ENCODE measurements at places on chromosomes 5 and 9.

- DNase-seq: no peak
Observed at GRCh38 chr5:180021900-180022299, 49.7 kb downstream of the RNF130 start.

DNA sequence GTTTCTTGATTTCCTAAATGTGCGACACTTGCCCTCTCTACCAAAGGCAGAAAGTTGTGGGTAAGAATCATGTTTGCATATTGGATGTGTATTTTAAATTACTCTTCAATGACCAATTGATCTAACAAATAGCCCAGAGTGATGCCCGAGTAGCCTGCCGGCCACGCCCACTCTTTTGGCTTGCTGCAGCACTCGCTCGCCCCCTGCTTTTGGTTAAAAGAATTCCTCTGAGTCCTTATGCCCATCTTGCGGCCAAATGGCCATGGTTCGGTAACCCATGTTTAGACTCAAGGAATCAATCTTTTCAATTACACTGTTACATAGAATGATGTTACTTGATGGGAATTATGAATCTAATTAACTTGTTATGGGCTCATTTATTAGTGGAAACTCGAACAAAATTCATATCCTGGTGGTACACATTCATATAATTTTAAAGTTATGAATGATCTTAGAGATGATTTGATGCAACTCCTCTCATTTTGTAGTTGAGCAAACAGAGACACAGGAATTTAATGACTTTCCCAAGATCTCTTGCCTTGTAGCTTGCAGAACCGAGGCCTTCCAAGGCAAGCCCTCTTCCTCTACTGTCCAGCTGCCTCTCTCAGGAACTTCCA, 36.5 kb downstream of the PPIC start:
- no peak for DNase-seq

DNA sequence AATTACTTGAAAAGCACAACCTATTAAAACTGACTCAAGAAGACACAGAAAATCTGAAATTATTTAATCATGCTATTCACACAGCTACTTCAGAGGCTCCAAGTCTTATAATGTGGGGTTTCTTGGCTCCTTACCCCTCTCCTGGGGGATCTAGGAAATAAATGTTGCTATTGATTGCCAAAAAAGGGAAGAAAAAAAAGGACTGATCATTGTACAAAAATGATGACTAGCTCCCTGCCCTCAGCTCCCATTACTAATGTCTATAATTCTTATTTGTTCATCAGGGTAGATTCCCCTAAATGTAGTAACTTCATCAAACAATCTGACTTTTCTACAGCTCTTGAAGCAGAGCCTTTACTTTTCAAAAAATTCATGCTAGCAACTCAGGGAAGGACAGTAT, 3.3 kb upstream of the SMC5 start:
- no peak for DNase-seq

GRCh38 chr9:123689701-123690428, 240.1 kb downstream of the DENND1A start:
- DNase-seq: no peak

GRCh38 chr9:122519376-122519775, 435 bp downstream of the OR1J4 start:
- no peak for DNase-seq

DNA sequence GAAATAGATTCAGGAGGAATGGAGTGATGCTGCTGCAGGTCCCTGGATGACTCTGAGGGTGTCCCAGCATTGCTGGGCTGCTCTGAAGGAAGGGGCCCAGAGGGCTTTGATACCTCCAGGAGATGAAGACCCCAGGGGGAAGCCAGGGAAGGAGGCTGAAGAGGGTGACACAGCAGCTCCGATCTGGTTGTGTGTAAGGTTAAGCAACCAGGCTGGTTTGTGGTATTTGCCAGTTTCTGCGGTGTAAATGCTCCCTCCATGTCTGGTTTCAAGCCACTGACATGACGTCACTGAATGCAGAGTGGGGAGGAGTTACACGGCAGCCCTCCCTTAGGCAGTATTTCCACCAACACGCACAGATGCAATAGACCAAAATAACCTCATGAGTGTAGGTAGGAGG, 40.0 kb upstream of the ORM1 start:
- no peak for DNase-seq

DNA sequence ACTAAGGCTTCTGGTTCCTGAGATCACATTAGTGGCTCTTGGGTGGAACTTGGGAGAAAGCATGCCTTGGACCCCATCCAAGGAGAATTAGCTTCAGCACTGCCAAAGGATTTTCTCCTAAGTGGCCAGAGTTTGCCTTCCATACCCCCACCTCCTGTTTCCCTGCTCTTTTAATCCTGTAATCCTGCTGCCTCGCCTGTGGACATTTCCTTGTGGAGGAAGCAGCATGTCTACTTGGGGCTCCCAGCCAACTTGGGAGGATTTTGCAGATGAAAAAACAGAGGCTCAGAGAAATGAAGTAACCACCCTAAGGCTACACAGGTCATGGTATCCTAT, 1.6 kb downstream of the ARSI start:
- DNase-seq: no peak

- no peak for DNase-seq
Observed at GRCh38 chr5:13218518-13218917, 726.0 kb downstream of the DNAH5 start.

DNA sequence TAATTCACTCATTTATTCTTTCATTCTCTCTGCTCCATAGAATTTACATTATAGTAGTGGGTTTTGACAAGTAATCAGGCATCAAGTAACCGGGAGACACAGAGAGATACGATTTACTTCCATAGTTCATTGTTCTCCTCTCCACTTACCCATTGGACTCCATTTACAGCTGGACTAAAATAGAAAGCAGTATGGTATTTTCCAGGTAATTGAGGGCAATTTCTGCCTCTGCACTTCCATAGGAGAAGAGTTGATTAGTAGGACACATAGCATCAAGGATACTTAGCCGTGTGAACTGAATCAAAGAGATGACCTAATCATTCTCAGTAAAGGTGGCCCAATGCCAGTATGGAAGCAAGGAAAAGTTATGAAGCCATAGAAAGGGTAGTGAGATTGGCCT, 244.4 kb downstream of the COX7C start:
- no peak for DNase-seq

GRCh38 chr5:179309383-179309670, 35.9 kb downstream of the ADAMTS2 start:
- DNase-seq: no peak

- no peak for DNase-seq
Observed at GRCh38 chr9:116175614-116176013, 22.0 kb downstream of the PAPPA start.

GRCh38 chr5:61280205-61280604, 51.9 kb upstream of the ZSWIM6 start:
- DNase-seq: no peak

DNA sequence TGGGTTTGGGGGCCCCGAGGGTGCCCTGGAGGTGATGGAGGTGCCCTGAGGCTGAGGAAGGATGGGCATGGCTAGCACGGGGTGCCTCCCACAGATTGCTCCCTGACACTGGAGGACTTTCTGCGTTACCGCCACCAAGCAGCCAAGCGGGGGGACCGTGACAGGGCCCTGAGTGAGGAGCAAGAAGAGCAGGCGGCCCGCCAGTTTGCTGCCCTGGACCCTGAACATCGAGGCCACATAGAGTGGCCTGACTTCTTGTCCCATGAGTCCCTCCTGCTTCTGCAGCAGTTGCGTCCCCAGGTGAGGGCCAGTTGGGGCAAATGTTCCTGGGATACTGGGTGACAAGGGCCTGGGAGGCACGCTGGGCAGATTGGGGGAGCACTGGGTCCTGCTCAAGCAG, 13.1 kb upstream of the DNAJB5 start:
- DNase-seq: no peak
